ENCODE measurements at places on chromosomes 16 and 17. TPM values are rescaled to one million over a fixed set of nuclear protein-coding genes. Genes with fewer than 3 reads are reported as not detected.

XAF1 gene
- total RNA-seq: 45.8 TPM

RHBDL1 gene
- total RNA-seq: 8.0 TPM

LPO gene
- not detected for total RNA-seq

KLHL11 gene
- 22.6 TPM for total RNA-seq

SNAI3 gene
- not detected for total RNA-seq

SLC52A1 gene
- total RNA-seq: not detected

KRT40 gene
- not detected for total RNA-seq

SLC13A2 gene
- total RNA-seq: not detected

TMC6 gene
- total RNA-seq: 44.3 TPM

METRN gene
- total RNA-seq: 58.9 TPM

PHOSPHO1 gene
- not detected for total RNA-seq

TP53TG3 gene
- total RNA-seq: not detected

DNA sequence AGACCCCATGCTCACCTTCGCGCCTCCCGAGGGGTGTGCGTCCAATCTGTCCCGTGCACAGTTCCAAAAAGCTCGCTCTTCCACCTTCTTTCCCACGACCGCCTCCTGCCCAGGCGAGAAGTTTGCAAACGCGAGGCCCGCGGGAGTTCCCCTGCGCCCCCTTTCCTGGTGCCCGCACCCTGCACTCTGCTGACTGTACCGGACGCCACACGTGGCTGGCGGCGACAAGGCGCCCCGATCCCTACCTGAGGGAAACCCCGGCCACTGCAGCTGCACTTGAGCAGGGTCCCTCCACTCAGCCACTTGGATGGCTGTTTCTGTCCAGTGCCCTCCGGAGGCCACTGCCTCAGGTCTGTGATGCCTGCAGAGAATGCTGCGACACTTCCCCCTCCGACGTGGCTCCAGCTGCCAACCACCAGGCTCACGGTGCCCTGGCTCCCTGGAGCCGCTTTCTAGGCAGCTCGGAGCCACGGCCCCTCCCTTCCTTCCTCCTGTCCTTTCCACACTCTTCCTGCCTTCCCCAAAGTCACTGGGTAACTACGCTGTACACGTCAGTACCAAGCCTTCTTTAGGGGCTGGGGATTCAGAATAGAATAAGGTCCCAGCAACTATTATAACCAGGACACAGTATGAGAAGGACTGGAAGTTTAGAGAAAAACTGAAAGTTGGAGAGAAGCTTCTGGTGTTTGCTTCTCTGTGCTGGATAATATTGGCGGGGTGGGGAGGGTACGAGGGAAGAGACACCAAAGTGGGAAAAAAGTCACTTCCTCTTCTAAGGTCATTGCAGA lies at the start of gene MLKL:
Gene MLKL (minus strand): TSS at position 425 of the 788 bp plus-strand sequence. CDS start 5,105 bp downstream, outside the sequence.
- H3K27me3 ChIP-seq: no peaks in the 10 kb centered on the region
- peak within 1 kb of the TSS; percentile 88 for H3K4me3 ChIP-seq
- H3K36me3 ChIP-seq: no peaks in the 10 kb centered on the region
- H3K27ac ChIP-seq: peak within 1 kb of the TSS; percentile 81
- no peaks in the 10 kb centered on the region for H3K4me1 ChIP-seq
- peak; percentile 29 for DNase-seq

- no peak for DNase-seq
- peaks cover 94% of the 10 kb centered on the region for H3K4me1 ChIP-seq
- H3K27me3 ChIP-seq: no peaks in the 10 kb centered on the region
- peak overlapping the region; percentile 56 for H3K4me3 ChIP-seq
- no peaks in the 10 kb centered on the region for H3K36me3 ChIP-seq
- H3K27ac ChIP-seq: peak overlapping the region; percentile 87
Measured at GRCh38 chr16:86598607-86599565, 20.5 kb downstream of the FOXL1 start.

- H3K4me3 ChIP-seq: peak overlapping the region; percentile 27
- H3K4me1 ChIP-seq: peaks cover 91% of the 10 kb centered on the region
- H3K27ac ChIP-seq: peak overlapping the region; percentile 99
- no peak for DNase-seq
Measured at GRCh38 chr16:4386951-4387565, 15.4 kb downstream of the VASN start.

- H3K27ac ChIP-seq: no peak overlapping the region
- H3K4me1 ChIP-seq: peaks cover 36% of the 10 kb centered on the region
- H3K4me3 ChIP-seq: no peak overlapping the region
- H3K36me3 ChIP-seq: no peaks in the 10 kb centered on the region
Measured at GRCh38 chr17:65456368-65457151, 104.9 kb downstream of the AXIN2 start.

- no peak for DNase-seq
- H3K36me3 ChIP-seq: no peaks in the 10 kb centered on the region
- no peaks in the 10 kb centered on the region for H3K4me1 ChIP-seq
Measured at GRCh38 chr17:50517011-50517410, 8.8 kb downstream of the MYCBPAP start.

DNA sequence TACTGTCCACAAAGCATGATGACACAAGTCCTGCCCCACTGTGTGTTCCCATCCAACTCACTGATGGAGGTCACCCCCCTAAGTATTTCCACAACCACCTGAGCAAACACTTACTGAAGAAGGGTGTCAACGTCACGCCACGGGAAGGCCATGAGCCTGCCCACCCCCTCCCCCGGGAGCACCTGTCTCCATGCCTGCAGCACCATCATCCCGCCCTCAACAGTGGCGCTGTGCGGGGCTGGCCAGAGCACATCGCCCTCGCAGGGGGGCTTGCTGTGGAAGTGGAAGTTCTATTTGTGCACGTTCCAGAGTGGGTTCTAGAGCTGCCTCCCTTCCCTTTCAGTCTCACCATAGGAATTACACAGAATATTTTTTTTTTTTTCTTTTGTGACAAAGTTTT lies 4.3 kb upstream of the MBTPS1 start:
- no peaks in the 10 kb centered on the region for H3K4me1 ChIP-seq
- no peak overlapping the region for H3K27ac ChIP-seq
- peaks cover 4% of the 10 kb centered on the region for H3K36me3 ChIP-seq
- H3K27me3 ChIP-seq: no peaks in the 10 kb centered on the region
- no peak for DNase-seq

GRCh38 chr17:75895370-75896155 lies 1.2 kb downstream of the TRIM65 start:
- H3K36me3 ChIP-seq: peaks cover 30% of the 10 kb centered on the region
- peak overlapping the region; percentile 88 for H3K27ac ChIP-seq
- H3K27me3 ChIP-seq: no peaks in the 10 kb centered on the region
- peak overlapping the region; percentile 79 for H3K4me3 ChIP-seq
- DNase-seq: no peak

DNA sequence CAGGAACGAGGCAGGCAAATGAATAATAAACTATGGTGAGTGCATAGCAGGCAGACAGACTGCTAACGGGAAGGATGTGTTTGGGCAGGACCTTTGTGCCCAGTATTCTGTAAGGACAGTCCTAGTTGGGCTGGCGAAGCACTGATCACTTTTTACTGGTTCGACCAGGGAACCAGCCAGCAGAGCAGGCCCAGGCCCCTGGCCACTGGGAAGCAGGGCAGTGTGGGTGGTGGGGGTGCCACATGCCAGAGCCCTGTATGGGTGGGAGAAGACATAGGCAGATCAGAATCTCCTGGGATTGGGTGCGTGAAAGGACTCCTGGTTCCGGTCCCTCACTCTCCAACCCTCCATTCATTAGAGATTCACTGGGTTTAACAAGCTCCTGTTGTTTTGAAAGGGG lies 4.0 kb upstream of the VAMP2 start:
- no peak overlapping the region for H3K27ac ChIP-seq
- no peaks in the 10 kb centered on the region for H3K36me3 ChIP-seq
- H3K4me1 ChIP-seq: peaks cover 18% of the 10 kb centered on the region
- H3K4me3 ChIP-seq: no peak overlapping the region

DNA sequence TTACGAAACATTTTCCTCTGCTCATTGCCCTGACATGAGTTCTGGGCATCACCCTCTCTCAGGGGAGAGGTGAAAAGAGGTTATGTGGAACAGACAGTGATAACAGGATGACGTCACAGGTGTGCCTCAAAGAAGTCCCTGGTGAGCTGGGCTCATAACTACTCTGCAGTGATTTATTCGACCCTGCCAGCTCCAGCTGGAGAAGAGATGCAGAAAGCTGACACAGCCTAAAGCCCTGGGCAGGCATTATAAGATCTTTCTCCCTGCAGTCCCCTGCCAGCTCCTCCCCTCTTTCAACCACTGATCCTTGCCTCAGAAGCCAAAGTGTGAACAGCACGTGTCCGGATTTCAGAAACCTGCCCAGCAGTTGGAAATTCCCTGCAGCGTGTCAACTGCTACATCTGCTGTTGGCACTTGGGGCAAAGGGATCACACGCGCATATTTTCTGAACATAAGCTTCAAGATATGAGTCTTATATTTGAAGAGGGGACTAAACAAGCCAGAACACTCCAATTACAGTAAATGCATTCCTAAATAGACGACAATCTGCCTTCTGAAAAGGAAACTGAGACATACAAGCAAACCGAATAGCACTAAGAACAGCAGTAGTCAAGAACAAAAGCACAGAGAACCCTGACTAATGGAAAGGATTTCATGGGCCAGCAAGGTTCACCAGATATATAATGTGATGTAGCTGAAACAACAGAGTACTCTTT lies 80.5 kb downstream of the SMG6 start:
- H3K4me1 ChIP-seq: peaks cover 29% of the 10 kb centered on the region
- no peaks in the 10 kb centered on the region for H3K36me3 ChIP-seq
- H3K27me3 ChIP-seq: no peaks in the 10 kb centered on the region
- H3K27ac ChIP-seq: peak overlapping the region; percentile 17

DNA sequence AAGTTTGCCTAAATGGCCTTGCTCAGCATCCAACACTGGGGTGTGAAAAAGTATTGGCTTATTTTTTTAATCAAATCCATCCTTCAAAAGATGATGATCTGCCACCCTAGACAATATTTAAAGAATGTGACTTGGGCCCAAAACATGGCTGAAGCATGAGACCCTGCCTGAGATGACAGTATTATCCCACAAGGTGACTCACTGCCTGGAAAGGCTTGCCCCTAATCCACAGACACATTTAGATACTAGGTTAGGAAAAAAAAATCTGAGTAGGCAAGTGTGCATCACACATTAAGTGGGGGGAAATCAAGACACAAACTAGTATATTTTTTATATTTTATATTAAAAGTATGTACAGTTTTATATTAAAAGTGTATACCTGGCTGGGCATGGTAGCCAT lies 38.4 kb downstream of the TOM1L2 start:
- H3K4me1 ChIP-seq: peaks cover 16% of the 10 kb centered on the region
- no peak overlapping the region for H3K4me3 ChIP-seq
- no peak for DNase-seq
- no peak overlapping the region for H3K27ac ChIP-seq
- no peaks in the 10 kb centered on the region for H3K36me3 ChIP-seq

DNA sequence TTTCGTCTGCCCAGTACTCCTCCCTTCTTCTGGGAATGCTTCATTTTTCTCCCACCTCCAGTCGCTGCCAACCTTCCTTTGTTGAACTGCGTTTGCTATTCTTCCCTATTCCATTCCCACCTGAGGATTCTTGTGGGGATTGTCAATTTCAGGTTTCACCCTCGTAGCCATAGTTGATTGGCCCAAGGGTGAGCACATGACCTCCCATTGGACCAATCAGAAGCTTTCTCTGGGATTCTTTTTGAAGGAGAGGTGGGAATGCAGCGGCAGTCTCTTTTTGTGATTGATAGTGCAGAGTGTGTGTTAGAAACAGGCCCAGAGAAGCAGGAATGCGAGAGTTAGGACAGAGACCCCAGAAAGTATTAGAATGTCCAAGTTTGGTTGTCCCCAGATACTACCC lies 49.1 kb upstream of the GPRC5B start:
- H3K4me3 ChIP-seq: no peak overlapping the region
- no peak for DNase-seq
- no peaks in the 10 kb centered on the region for H3K36me3 ChIP-seq
- no peaks in the 10 kb centered on the region for H3K27me3 ChIP-seq
- H3K27ac ChIP-seq: no peak overlapping the region
- no peaks in the 10 kb centered on the region for H3K4me1 ChIP-seq

DNA sequence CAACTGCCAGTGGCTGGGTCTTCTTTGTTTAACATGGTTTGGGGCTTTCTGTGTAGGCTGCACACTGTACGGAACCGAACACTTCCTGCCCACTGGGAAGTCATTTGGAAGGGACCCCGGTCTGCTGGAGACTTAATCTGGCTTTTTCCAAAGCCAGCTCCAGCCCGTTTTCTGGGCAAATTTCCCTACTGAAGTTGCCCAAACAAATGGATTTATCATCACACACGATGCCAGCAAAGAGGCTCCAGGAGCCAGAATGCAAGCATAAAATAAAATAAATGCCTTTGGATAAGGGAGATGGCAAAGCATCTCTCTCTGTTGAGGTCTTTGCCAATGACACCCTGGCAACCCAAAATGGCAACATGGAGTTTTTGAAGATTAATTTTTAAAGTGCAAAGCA lies 259.9 kb upstream of the IRX3 start:
- H3K4me1 ChIP-seq: no peaks in the 10 kb centered on the region
- no peak overlapping the region for H3K27ac ChIP-seq
- no peaks in the 10 kb centered on the region for H3K36me3 ChIP-seq

DNA sequence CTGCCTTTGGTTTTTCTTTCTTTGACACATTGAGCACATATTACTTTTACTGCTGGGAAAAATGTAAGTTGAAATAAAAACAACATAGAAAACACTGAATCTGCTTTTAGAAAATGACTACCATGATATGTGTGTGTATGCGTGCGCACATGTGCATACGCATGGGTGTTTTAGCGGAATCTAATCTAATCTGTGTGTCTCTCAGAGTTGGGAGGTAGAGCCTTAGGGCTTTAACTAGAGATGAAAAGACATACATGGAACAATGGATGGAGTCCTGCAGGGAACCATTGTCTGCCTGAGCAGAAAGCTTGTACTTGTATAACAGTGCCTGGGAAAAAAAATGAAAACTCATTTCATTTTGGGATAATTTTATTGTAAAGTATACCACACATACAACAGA lies 12.4 kb downstream of the SLFN5 start:
- no peaks in the 10 kb centered on the region for H3K36me3 ChIP-seq
- H3K27me3 ChIP-seq: no peaks in the 10 kb centered on the region
- no peak overlapping the region for H3K27ac ChIP-seq
- H3K4me1 ChIP-seq: peaks cover 31% of the 10 kb centered on the region
- no peak overlapping the region for H3K4me3 ChIP-seq

- DNase-seq: no peak
- no peaks in the 10 kb centered on the region for H3K27me3 ChIP-seq
- no peak overlapping the region for H3K4me3 ChIP-seq
Measured at GRCh38 chr17:80585890-80586845, 41.5 kb downstream of the RPTOR start.

DNA sequence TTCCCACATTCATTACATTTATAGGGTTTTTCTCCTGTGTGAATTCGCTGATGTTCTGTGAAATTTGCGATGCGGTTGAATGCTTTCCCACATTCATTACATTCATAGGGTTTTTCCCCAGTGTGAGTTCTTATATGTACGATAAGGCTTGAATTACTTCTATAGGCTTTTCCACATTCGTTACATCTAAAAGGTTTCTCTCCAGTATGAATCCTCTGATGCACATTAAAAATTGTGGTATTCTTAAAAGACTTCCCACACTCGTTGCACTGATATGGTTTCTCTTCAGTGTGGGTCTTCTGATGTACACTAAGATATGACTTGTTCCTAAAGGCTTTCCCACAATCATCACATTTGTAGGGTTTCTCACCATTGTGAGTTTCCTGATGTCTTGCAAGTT lies 30.4 kb downstream of the ZNF624 start:
- no peak overlapping the region for H3K27ac ChIP-seq
- no peak overlapping the region for H3K4me3 ChIP-seq
- no peak for DNase-seq
- H3K27me3 ChIP-seq: no peaks in the 10 kb centered on the region
- peaks cover 18% of the 10 kb centered on the region for H3K36me3 ChIP-seq

GRCh38 chr17:48162946-48163506 lies 55.5 kb downstream of the SNX11 start:
- no peak overlapping the region for H3K4me3 ChIP-seq
- H3K27me3 ChIP-seq: no peaks in the 10 kb centered on the region
- H3K27ac ChIP-seq: no peak overlapping the region
- DNase-seq: no peak
- no peaks in the 10 kb centered on the region for H3K36me3 ChIP-seq
- no peaks in the 10 kb centered on the region for H3K4me1 ChIP-seq

Data from thoracic aorta (tissue), 2 donors.